ENCODE measurements at places on chromosomes 6 and 20. TPM values are rescaled to one million over a fixed set of nuclear protein-coding genes. Genes with fewer than 3 reads are reported as not detected.
A peak's percentile ranks its signal among the peaks of the same experiment; 100 is the strongest.

DNA sequence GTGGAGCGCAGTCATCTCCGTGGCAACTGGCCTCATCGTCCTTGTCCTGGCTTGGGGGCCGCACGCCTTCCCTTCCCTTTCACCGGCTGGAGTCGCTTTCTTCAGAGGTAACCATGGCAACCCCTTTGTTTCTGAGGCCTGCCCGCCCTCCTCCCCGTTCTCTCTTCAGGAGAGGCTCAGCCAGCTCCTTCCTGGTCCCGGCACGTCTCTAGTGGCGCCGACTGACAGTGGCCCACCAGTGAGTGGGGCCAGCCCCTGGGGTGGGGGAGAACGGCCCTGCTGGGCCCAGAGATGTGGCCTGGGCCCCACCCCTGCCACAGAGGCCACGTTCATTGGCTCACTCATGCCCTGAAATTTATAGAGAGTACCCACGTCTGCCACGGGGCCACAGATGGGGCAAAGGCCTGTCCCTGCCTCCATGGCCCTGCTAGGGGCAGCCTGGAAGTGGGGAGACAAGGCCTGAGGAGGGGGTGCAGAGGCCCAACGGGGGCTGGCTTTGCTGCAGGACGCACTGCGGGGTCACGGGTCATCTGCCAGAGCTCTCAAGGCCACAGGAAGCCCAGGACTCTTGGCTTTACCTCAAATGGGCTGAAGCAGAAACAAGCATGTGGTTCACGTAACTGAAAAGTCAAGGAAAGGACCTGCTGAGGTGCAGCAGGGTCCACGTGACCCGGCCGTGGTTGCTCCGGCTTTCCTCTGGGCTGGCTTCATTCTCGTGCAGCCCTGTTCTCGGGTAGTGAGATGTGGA, 1.4 kb upstream of the OSBPL2 start:
- H3K4me3 ChIP-seq = no peak overlapping the region
- peaks cover 52% of the 10 kb centered on the region for H3K4me1 ChIP-seq
- peaks cover 45% of the 10 kb centered on the region for H3K36me3 ChIP-seq

- DNase-seq = no peak
- peaks cover 30% of the 10 kb centered on the region for H3K4me1 ChIP-seq
- H3K4me3 ChIP-seq = no peak overlapping the region
- peaks cover 3% of the 10 kb centered on the region for H3K36me3 ChIP-seq
- H3K27ac ChIP-seq = no peak overlapping the region
- no peaks in the 10 kb centered on the region for H3K27me3 ChIP-seq
Measured at GRCh38 chr20:50356962-50357782, 153.0 kb upstream of the PTPN1 start.

DNA sequence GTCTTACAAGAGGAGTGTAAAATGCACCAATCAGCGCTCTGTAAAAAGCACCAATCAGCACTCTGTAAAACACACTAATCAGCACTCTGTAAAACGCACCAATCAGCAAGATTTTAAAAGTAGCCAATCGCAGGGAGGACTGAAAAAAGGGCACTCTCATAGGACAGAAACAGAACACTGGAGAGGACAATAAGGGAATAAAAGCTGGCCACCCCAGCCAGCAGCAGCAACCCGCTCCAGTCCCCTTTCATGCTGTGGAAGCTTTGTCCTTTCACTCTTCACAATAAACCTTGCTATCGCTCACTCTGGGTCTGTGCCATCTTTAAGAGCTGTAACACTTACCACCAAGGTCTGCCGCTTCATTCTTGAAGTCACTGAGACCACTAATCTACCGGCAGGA, 1.7 kb upstream of the AIG1 start:
- no peak overlapping the region for H3K27ac ChIP-seq
- peaks cover 20% of the 10 kb centered on the region for H3K4me1 ChIP-seq
- H3K27me3 ChIP-seq = no peaks in the 10 kb centered on the region
- DNase-seq = no peak
- H3K36me3 ChIP-seq = peaks cover 24% of the 10 kb centered on the region

DNA sequence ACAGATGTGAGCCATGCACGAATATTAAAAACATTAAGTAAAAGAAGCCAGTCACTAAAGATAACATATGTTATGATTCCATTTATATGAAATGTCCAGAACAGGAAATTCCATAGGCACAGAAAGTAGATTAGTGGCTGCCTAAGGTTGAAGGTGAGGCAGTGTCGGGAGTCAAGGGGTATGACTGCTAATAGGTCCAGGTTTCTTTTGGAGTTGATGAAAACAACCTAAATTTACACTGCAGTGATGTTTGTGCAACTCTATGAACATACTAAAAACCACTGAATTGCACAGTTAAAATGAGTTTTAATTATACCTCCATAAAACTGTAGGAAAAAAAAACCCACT, 14.4 kb downstream of the SRPK1 start:
- H3K4me1 ChIP-seq = peaks cover 8% of the 10 kb centered on the region
- H3K27ac ChIP-seq = no peak overlapping the region
- no peaks in the 10 kb centered on the region for H3K27me3 ChIP-seq
- DNase-seq = no peak

DNA sequence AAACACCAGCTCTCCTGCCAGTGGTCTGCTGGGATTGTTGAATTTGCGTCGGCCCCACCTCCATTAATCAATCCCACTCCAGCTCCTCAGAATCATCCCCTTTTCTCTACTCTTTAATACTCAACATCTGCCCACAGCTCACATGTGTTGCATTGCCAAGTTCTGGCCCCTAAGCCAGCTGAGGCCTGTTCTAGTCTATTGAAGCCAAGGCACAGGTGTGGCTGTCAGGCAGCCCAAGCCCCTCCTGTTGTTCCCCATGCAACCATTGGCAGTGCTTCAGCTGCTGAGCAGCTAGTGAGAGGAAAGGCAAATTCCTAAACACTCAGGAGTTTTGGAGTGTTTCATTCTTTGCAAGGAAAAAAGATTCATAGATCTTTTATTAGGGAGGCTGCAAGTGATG, 128.0 kb upstream of the NT5E start:
- H3K4me3 ChIP-seq = no peak overlapping the region
- no peaks in the 10 kb centered on the region for H3K27me3 ChIP-seq
- no peaks in the 10 kb centered on the region for H3K4me1 ChIP-seq
- no peak overlapping the region for H3K27ac ChIP-seq
- no peaks in the 10 kb centered on the region for H3K36me3 ChIP-seq

- no peak for DNase-seq
- no peaks in the 10 kb centered on the region for H3K27me3 ChIP-seq
- H3K4me1 ChIP-seq = peaks cover 47% of the 10 kb centered on the region
- peaks cover 63% of the 10 kb centered on the region for H3K36me3 ChIP-seq
Measured at GRCh38 chr6:47481806-47482205, 4.2 kb downstream of the CD2AP start.

DNA sequence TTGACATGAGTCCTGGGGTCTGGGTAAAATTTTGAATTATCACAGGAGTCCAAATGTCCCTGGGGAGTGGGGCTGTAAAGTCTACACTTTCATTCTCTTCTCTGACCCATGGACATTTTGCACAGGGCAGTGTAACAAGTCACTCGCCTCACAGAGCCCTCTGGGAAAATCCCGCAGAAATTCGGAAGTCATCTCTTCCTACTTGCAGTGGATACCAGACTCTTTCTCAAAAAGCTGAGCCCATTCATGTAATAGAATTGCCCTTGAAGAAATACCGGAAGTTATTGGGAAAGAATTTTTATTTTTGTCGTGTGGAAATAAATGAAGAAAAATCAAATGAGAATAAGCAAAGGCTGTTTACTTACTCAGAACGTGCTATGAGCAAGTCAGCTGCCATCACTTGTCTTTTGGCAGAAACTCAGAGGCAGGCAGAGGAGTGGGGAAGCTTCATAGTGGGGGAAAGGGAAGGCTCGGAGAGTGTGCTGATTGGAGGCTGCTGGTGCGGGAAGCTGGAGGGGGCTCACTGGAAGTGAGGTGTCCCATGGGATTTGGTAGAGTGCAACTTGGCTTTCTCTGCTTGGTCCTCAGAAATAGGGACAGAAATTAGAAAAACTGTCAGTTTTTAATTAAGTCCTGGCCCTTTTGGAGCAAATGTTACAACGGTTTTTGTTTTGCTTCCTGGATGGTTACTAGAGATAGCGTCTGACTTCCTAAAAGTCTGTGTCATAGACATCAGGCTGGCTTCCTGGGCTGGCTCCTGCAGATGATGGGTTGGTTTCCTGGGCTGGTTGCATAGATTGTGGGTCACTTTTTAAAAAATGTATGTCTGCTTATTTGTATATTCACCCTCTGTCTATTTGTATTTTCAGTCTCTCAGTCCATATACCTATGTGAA, 79.8 kb upstream of the EEF1E1 start:
- H3K4me3 ChIP-seq = no peak overlapping the region
- no peak for DNase-seq
- no peak overlapping the region for H3K27ac ChIP-seq
- no peaks in the 10 kb centered on the region for H3K27me3 ChIP-seq
- H3K36me3 ChIP-seq = no peaks in the 10 kb centered on the region
- H3K4me1 ChIP-seq = peaks cover 9% of the 10 kb centered on the region

- peak overlapping the region; percentile 25 for H3K4me3 ChIP-seq
- H3K4me1 ChIP-seq = peaks cover 24% of the 10 kb centered on the region
- no peak overlapping the region for H3K27ac ChIP-seq
- H3K27me3 ChIP-seq = no peaks in the 10 kb centered on the region
- peaks cover 8% of the 10 kb centered on the region for H3K36me3 ChIP-seq
Measured at GRCh38 chr6:27623103-27623502, 150.2 kb upstream of the ZNF184 start.

The GRM4 gene
- not detected for total RNA-seq

The ADIG gene
- total RNA-seq = not detected

The CRISP2 gene
- total RNA-seq = not detected

The CUL7 gene
- total RNA-seq = 25.5 TPM

The C20orf144 gene
- total RNA-seq = 0.45 TPM

The IL17F gene
- total RNA-seq = not detected

The CCN5 gene
- total RNA-seq = 0.94 TPM
